ENCODE measurements at places on chromosomes 2 and 18.
A peak's percentile ranks its signal among the peaks of the same experiment; 100 is the strongest.

- no peak for DNase-seq
These were observed 251.2 kb upstream of the RBBP8 start for GRCh38 chr18:22681908-22682307.

DNA sequence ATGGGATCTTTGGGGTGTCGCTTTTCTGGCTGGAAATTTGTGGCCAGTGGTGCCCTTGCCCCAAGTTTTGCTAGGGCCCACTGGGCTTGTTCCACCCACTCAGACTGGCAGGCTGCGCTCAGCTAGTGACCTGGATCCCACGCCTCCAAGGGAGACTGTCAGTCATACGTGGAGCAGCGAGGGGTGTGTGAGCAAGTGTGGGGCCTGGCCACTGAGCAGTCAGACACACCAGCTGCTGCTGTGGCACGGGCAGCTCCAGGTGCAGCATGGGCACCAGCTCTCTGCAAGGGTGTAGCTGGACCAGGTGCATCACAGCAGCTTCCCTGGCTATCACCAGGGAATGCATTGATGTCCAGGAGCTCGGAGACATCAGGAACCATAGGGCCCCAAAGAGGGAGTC, 327.0 kb downstream of the NR4A2 start:
- no peak for DNase-seq

DNA sequence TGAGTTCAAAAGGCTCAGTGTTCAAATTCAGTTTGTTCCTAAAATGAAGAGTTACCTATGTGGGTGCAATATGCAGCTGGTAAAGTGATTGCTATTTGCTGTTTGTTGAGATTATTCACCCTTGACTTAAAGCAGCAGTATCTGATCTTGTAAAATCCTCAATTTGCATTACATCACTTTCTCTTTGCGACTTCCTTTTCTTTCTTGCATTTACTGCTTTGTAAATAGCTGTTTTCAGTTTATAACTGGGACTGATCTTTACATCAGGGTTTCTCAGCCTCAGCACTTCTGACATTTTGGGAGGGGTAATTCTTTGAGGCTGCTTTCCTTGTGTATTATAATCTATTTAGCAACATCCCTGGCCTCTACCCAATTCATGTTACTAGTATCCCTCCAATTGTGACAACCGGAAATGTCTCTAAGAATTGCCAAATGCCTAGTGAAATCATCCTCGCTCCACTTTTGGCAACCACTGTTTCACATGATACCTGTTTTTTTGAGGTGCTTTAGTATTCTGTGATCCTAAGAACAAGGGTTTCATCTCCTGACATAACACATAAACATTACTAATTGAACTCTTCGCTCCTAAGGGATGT, 12.1 kb upstream of the ERCC3 start:
- no peak for DNase-seq

DNA sequence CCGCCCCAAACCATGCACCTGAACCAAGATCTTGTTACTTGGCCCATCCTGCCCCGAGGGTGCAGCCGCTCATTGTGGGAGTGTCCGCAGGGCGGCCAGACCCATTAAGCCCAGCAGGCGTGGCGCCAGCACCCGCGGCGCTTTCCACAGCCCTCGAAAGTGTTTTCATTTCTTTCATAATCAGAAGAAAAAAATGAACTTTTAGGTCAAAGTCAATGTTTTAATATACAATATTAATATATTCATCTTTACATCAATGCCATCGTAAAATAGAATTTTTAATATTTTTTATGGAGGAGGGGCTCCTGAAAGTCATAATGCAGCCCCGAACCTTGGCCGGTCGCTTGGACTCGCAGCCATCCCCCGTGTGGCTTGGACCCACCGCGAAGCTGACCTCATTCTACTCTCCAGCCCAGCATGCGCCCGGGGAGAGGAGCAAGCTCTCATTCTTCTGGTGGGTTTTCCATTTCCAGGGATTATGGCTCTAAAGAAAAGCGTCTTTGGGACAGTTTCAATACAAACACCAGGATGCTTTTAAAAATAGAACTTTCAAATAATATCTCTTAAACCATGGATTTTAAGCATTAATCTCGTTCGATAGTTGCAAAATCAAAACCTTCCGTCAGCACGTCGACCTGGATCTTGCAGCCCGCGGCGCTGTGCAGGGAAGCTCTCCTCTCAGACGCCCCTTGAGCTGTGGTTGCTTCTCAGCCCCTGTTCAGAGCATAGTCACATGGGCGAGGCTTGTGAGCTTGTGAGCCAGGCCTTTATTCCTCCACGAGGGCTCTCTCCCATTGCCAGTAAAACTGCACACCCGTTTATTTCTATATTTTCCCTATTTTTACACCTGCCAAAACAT, 17.2 kb upstream of the ASB1 start:
- DNase-seq: no peak

DNA sequence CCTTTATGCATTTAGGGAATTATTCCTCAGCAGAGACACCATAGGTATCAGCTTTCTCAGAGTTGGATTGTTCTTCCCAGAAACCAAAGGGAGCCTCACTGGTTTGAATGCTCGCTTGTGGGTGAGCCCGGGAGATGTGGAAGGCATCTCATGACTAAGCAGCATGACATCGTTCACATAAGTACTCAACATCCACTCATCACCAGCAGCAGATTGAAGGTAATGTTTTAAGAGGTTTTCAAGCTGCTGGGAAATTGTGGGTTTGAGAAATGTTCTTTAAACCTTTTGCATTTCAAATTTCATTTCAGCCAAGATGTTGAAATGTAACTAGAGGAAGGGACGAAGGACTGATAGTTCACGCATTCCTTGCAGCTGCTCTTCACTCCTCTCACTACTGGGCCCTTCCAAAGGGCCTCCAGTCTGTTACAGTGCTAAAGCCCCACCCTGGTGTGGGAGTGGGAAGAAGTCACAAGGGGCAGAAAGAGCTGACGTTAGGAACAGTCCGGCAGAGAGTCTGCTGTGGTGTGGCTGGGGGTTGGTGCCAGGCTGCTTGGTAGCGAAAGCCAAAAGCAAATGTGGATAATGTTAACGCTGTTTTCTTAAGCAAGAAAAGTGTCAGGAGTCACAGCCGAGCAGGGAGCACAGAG, 324.5 kb upstream of the EPHA4 start:
- DNase-seq: no peak

- no peak for DNase-seq
These were observed 7.0 kb upstream of the STRN start for GRCh38 chr2:36973320-36973719.

DNA sequence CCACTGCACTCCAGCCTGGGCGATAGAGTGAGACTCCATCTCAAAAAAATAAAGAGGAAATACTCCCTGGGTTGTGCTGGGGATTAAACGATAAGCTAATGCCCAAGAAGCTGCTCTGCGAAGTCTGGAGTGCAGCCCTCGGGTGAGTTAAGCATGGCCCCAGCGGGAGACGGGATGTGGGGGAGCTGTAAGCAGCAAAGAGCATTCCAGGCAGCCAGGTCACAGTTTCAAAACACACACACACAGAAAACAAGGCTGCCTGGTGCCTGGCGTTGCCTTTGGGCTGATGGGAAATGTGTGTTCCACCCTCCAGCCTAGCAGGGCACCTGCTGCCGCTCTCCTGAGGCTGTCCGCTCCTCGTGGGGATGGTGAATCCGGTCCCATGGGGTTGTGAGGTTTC, 24.1 kb downstream of the ODC1 start:
- no peak for DNase-seq

DNA sequence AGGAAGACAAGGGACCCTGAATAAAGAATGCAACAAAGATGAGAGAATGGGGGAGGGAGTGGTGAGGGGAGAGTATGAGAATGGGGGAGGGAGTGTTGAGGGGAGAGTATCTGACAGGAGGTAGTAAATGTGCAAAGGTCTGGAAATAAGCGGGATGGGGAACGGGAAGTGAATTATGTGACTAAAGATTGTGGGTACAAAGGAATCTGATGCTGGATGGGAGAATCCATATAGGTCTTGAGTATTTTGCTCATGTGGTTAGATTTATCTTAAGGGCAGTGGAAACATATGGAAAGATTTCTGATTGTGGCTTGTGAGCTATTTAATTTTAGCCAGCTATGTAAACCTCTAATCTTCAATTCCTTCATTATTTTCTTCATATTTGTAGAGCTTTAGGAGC, 593.4 kb downstream of the DCC start:
- no peak for DNase-seq

GRCh38 chr2:148989882-148990493, 48.5 kb upstream of the LYPD6B start:
- DNase-seq: peak; percentile 40

- no peak for DNase-seq
These were observed 301.4 kb downstream of the CMPK2 start for GRCh38 chr2:6564326-6564725.

DNA sequence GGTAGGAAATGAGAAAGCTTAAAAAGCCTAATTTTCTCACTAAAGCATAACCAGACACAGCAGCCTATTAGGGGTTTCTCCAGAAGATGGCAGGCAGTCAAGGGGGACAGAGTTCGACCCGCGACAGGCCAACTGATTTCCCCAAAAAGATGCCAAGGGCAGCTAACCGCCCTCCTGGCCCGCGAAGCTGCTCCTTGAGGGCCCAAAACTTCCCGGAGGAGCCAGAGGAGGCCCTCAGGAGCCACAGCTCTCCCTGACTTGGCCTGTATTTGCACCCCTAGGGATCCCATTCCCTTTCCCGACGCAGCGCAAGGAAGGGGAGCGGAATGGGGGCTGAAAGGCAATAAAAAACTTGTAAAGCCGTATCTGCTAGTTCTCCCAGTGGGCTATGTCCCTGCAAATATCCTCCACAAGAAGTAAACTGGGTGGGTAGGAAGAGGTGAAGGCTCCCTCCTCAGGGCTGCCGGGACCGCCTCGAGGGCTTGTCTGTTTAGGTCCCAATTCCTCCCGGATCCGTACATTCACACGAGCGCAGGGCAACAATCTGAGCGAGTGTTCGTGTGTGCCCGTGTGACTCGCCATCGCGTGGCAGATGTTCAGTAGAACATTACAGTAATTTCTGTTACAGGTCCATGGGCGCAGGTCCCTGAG, 756 bp upstream of the NAGK start:
- peak; percentile 21 for DNase-seq

All from NCI-H1092 treated with DMSO at 0.1 percent for 48 hours (cell line).